Heart right ventricle (tissue), 16 donors: ENCODE measurements at places on chromosomes 4 and X. TPM values are rescaled to one million over a fixed set of nuclear protein-coding genes. Genes with fewer than 3 reads are reported as not detected.

GRCh38 chr4:48538358-48538757 is 48.3 kb downstream of the ZAR1 start:
- no peak for DNase-seq

DNA sequence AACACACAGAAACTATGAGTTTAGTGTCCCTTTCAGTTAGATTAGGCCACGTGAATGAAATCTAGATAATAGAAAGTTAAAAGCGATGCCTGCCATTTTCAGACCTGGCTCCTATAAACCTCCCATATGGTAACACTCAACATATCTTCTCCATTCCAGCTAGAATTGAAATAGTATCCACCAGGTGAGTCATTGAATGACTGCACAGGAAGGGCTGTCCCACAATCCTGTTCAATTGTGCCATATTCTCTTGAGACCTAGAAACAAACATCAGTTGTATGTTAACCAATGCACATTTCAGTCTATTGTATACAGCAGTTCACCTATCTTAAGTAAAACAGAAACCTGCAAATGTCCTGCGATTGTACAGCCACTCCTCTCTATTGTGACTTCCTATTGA is 659.3 kb upstream of the SLIT2 start:
- DNase-seq, result no peak

DNA sequence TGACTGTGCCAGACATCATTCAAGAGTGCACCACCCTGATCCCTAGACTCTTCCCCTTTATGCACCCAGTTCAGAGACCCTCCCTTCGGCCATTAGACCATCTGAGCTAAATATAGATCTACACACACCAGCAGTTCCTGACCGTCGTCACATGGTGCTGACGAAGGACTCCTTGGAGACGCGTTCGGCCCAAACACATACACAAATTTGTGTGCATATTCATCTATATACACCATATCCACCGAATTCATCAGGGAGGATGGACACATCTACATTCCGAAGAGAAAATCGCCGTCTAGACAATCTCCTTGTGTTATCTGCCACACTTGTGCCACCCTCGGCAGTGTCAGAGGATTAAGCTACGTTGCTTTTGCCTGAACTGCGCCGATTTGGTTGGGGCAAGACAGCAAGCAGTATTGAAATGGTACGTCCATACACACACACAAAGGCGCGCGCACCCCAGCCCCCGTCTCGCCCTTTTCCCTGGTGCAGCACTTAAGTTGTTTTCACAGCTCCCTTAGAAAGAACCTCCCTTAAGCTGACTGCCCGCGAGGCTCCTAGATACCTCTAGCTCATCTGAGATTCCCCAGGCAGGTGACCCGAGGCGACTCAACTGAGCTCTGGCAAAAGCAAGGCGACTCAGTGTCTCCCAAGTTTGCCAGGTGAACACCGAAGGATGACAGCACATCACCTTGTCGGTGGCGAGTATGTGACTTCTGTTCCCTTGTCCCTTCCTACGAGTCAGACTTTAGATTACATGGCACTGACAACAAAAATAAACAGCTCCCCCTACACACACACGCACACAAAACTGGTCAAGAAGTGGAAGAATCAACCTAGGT is 1.0 kb downstream of the RASGEF1B start:
- peak; percentile 31 for DNase-seq

DNA sequence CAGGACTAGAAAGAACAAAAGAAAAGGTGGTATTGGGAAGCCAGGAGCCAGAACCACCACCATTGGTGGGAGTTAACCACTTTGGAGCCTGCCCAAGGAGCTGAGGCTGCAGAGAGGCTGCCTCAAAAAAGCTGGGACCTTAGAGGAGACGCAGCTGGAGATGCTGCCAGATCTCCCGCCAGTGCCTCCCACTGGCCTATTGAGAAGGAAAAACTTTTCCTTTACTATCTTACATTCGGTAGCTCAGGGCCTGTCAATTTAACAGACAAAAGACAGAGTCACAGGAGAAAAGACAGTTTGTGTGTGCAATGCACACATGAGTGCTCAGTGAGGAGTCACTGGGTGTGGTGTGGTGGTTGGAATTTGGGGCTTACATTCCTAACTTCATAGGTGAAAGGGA is 52.4 kb upstream of the HPSE start:
- no peak for DNase-seq

GRCh38 chr4:146110871-146111485 is 64.5 kb upstream of the LSM6 start:
- no peak for DNase-seq

DNA sequence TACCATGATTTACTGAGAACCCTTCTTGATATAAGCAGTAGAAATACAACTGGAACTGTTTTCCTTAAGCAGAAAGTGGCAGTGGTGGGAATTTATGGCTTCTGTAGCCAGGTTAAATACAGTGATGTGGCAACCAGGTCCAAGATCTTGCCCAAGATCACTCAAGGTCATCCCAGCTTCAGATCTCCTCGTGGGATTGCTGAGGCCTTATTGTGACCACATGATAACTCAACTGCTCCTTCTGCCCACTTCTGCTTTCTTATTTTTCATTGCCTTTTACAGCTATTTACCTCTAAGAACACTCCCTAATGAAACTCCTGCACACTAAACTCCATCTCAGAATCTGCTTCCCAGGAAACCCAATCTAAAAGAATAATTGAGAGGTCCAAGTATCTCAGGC is 12.4 kb upstream of the CYBB start:
- no peak for DNase-seq

GRCh38 chr4:185651137-185651677 is 115.9 kb upstream of the PDLIM3 start:
- DNase-seq, result no peak

GRCh38 chrX:41722816-41723618 is 964 bp upstream of the GPR82 start:
- no peak for DNase-seq

- no peak for DNase-seq
These were observed 17.0 kb downstream of the SLC9B1 start for GRCh38 chr4:103002551-103002950.

- no peak for DNase-seq
These were observed 20.4 kb upstream of the BRS3 start for GRCh38 chrX:136467303-136467702.

GRCh38 chr4:166657261-166657660 is 577.0 kb downstream of the SPOCK3 start:
- DNase-seq, result no peak

DNA sequence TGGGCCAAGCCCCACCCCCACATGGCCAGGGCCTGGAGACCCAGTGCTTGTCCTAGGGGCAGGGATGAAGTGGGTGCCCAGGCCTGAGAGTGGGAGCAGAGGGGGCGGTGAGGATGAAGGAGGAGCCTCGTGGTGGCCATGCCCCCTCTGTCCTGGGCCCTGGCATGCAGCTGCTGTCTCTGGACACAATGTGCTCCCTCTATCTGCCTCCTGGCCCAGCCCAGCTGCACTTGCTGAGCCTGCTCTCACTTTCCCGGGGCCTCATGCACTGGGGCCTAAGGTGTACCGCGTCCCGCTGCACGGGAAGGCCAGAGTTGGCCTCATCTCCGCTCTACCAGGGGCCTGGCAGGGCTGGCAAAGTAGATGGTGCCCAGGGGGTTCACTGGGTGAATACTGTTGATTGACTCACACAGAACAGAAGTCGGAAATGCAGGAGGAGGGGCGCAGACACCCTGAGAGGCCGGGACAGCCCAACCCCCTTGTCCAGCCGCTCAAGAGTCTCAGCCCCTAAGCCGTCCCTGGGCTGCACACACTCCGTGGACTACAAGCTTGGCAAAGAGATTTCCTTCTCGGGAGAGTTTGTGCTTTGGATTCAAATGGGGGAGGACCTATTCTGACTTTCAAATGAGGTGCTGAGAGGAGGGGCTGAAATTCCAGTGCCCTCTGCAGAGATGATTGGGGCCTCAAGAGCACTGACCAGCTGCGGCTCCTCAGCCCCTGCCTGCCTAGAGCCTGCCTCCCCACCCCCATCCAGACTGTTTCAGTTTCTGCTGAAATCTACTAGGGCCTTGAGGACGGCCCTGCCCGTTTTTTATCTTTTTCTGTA is 112.4 kb downstream of the PSAPL1 start:
- no peak for DNase-seq

Gene RNF150
- total RNA-seq, result 131 TPM

Gene SSX4
- not detected for total RNA-seq

Gene ASB9
- 0.87 TPM for total RNA-seq

Gene DCAF12L1
- not detected for total RNA-seq

Gene ELOVL6
- total RNA-seq, result 1.9 TPM

Gene KLHL4
- total RNA-seq, result 0.56 TPM

Gene MAGEB2
- total RNA-seq, result not detected

Gene RAB40AL
- not detected for total RNA-seq

Gene DCX
- not detected for total RNA-seq
